ENCODE measurements at places on chromosomes 12 and 14.

DNA sequence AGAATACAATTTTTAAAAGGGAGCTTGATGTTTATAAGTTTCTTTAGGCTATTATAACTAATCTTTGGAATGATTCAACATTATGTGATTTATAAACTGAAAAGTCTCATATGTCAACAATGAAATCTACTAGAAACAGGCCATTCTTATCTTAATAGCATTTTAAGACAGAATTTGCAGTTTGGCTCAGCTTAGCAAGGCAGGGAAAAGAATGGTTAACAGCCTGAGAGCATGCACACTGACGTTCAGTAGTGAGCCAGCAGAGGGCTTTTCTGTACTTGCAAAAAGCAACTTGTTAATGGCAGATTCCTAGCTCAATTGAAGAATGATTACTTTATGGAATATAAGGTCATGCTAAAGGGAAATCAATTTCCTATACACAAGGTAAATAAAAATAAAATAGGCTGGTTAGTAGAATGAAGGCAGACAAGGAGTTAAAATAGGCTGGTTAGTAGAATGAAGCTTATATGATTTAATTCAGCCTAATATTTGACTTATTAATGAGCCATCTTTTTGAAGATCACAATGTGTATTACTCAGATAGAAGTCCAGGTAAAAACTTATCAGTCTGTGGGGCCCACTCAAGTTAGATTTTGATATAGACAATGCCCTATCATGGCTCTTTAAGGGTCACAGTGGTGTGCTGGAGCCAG is 95.9 kb downstream of the OTOGL start:
- no peak for DNase-seq

DNA sequence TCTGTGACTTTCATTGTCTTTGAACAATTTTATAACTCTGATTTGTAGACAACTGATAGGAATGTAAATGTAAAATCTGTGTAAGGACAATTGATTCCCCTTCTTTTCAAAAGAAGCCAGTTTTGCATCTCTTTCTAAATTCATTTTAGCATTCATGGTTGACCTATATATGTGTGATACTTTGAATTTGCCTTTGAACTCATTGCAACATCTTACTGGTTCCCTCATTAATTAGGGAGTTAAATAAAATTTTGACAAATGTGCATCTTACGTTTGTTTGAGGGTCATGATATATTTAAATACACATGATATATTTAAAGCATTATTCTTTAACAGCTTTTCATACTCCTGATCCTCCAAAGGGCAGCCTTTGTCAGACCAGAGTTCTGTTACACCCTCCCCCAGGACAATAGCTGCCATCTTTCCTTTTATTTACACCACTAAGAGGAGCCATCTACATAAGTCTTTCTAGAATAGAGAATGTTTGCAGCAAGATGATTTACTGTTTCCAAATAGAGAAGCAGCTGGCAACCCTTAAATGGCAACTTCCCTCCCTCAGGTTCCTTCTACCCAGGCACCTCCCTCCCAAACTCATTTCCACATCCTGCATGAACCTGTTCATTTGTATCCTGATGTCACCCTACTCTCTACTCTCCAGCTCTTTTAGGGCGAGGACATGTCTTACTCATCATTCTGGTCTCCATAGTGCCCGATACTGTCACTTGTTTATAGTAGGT is 40.2 kb upstream of the APPL2 start:
- no peak for DNase-seq

DNA sequence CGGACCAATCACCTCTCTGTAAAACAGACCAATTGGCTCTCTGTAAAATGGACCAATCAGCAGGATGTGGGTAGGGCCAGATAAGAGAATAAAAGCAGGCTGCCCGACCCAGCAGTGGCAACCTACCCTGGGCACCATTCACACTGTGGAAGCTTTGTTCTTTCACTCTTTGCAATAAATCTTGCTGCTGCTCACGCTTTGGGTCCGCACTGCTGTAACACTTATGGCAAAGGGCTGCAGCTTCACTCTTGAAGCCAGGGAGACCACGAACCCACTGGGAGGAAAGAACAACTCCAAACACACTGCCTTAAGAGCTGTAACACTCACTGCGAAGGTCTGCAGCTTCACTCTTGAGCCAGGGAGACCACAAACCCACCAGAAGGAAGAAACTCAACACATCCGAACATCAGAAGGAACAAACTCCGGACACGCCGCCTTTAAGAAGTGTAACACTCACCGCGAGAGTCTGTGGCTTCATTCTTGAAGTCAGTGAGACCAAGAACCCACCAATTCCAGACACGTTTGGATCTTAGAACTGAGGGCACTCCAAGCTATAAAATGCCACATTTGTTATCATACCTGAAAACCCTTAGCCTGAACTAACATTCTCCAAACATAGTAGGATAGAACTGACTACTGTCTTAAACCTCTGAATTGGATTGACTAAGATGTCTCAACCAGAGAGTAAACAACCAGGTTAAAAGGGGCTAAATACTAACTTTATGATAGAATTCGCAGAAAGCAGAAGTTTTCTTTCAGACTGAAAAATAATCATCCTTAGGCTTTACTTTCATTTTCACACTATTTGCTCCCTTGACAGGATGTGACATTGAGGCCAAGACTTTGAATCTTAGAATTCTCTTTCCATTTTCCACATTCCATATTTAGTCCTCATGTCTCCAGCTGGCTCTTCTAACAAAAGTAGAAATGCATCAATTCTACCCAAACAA is 33.6 kb downstream of the CDKL1 start:
- DNase-seq = peak; percentile 64

GRCh38 chr12:124410354-124411175 is 115.7 kb downstream of the RFLNA start:
- no peak for DNase-seq

- no peak for DNase-seq
These were observed 66.8 kb downstream of the C14orf132 start for GRCh38 chr14:96105926-96106441.

DNA sequence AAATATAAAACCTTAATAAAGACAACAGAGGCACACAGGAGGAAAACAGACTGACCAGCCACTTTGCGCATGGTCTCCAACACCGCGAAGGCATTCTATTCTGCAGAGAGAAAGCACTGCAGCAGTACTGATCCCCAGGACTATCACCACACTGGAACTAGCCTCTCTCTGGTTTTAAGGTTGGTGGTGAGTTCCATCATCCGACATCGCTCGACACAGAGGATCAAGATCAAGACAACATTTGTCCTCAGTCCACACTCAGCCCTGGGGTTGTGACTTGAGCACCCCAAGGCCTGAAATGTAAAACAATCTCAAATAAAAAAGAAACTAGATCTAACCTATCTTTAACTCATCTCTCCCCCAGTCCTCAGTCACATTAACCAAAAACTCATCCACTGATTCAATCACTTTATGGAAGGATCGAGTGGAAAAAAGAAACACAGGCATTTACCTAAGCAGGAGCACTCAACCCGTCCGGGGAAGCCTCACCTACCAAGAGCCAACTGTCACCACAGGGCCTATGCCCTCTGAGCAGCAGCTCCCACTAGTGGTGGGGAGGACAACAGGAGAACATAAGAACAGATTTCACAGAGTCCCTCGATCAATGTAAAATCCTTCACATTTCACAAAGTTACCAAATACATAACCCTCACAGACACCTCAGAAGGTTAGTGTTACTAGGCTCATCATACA is 17.7 kb downstream of the STXBP6 start:
- DNase-seq = peak; percentile 12
